ENCODE measurements at places on chromosomes 5 and 9.

GRCh38 chr5:96090215-96090614, 128.6 kb upstream of the ELL2 start:
- no peak for DNase-seq

DNA sequence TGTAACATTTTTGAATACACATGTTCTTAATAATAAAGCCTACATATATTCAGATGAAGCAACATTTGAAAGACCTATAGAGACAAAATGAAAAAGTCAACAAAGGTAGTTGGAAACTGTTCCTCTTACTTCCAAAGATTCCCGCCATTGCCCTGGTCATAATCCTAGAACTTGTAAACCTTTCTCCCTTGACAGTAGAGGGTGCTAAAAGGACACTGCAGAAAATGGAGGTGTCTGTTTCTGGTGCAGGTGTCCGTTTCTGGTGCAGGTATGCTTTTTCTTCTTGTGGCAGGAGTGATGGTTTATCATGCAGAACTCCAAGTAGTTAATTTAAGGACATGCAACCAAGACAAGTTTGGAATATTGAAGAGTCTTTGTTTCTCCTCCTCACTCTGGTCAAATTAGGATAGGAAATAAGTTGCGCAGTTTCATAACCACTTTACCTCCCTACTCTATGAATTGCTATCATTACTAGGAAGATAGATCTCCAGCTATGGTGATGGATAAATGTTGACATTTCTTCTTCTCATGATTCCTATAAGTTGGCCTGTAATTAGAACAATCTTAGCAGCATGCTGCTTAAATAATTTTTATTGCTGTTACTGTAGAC, 56.0 kb upstream of the FAM174A start:
- no peak for DNase-seq

- no peak for DNase-seq
Observed at GRCh38 chr5:106661866-106662265, 1008.9 kb downstream of the EFNA5 start.

DNA sequence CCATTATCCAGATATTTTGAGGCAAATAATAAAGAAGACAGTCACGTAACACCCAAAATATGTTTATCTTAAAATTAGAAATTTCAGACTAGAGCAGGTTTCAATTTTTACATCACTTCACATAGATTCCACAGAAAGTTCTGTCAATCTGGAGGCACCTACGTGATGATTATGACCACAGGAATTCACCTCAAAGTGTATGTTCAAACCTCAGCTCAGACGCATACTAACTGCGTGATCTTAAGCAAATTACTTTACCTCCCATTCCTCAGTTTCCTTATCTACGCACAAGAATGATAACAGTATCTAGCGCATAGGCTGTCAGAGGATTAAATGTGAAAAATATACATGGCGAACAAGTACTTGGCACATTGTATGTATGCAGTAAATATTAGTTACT, 5.9 kb upstream of the CDH6 start:
- no peak for DNase-seq

DNA sequence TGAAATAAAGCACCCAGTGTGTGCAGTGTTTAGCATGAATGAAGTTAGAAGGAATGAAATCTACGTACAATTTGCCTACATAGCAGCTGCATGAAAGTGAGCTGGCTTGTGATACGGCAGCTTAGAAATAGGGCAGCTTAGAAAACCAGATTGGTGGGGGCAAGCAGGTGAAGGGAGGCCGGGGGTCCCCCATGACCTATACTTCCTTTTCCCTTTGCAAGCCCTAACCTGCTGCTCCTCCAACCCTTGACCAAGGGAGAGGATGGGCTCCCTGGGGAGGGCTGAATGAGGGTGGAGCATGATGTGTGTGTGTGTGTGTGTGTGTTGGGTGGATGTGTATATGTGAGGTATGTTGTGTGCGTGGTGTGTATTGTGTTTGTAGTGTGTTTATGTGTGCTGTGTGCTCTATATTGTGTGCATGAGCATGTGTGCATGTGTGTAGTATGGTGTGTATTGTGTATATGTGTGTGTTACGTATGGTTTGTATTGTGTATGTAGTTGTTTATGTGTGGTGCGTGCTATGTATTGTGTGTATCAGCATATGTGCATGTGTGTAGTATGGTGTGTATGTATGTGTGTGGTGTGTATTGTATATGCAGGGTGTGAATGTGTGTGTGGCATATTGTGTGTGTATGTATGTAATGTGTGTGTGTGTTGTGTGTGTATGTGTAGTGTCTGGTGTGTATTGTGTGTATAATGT, 72.1 kb downstream of the TENT4A start:
- DNase-seq, result no peak

GRCh38 chr9:20220286-20220685, 402.0 kb downstream of the MLLT3 start:
- no peak for DNase-seq

DNA sequence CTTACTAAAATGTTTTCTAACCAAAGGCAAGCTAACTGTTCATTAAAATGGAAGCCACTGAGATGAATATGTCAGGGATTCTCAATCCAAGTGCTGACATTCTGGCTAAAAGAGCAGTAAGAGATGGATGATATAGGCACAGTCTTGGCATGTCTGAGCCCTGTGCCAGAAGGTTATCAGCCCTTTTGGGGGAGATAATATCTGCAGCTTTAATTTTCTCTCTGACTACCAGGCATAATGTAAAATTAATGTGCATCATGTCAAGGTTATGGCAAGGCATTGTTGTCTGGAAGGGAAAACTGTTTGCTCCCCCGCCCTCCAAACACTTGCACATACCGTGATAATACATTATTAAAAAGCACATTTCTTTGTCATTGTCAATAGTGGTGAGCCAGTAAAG, 609.8 kb downstream of the ZNF608 start:
- DNase-seq, result no peak

DNA sequence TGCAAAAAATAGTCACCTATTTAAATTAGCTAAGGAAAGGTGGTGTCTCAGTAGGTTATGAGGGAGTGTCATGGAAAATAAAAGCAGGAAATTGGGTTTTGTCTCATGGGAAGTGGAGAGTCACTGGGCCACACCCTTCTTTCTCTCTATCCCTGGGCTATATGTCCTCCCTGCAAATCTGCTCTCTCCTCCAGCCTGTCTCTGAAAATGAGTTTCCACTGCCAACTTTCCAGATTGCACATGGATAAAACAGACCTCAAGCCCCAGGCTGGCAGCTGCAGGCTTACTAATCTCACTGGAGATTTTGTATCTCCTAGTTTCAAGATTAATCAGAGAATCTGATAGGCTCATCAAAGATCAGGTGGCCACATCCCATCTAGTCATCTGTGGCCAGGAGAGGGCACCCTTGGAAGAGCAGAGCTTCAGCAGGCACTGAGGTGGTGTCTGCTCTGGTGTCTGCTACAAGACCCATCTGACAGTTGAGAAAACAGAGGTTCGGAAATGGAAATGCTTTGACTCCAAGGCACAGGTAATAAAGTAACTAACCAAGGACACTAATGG, 178.9 kb downstream of the MSX2 start:
- DNase-seq, result no peak

GRCh38 chr5:133121080-133121479, 69.3 kb downstream of the HSPA4 start:
- DNase-seq, result peak; percentile 16

DNA sequence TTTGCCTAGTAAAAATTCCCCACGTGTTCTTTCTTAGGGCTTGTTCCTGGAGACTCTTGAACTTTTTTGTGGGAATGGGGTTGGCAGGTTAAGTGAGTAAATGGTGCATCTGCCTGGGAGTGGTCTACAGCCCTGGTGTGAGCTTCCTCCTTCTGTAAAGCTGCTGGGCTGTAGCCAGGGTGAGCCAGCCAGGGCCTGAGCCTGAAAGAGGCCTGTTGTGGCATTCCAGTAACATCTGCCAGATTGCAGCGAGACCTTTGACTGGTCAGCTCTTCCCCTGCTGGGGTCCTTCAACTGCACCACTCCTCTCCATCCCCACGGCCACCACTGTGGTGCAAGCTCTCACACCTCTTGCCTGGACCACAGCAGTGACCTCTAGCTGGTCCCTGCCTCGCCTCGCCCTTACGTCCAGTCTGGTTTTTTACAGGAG, 47.5 kb downstream of the SLC22A5 start:
- DNase-seq, result no peak
